B cell (primary cell): ENCODE measurements at places on chromosomes 3 and 15.
A peak's percentile ranks its signal among the peaks of the same experiment; 100 is the strongest.

DNA sequence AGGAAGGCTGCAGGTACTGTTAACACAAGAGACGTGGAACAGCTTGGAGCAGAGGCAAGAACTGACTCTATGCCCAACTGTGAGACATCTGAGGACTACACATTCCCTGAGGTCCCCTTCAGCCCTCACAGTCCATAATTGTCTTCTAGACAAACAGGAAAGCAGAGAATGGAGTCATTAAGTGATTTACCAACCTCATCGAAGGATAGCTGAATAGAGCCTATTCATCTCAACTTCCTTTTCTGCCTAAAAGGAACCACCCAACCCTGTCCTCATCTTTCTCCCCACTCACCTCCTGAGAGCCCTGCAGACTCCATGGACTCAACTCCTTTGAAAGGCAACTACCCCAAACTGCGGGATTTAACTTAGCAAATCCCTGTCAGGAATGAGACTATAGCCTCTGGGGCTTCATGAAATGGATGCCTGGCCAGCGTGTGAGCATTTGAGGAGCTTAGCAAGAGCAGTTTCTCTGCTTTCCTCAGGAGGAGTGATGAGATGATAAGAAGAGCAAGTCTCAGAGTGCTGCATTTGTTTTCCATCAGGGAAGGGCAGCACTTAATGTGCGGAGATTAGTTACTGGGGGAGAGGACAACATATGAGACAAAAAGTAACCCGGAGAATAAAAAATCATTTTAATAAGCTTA is 61.5 kb upstream of the FILIP1L start:
- no peak for DNase-seq

- DNase-seq, result no peak
These were observed 1.0 kb upstream of the RYR3 start for GRCh38 chr15:33309602-33310276.

- DNase-seq, result no peak
These were observed 59.6 kb downstream of the COL6A6 start for GRCh38 chr3:130576375-130577266.

GRCh38 chr3:58179235-58180098 is 31.3 kb downstream of the DNASE1L3 start:
- DNase-seq, result no peak

DNA sequence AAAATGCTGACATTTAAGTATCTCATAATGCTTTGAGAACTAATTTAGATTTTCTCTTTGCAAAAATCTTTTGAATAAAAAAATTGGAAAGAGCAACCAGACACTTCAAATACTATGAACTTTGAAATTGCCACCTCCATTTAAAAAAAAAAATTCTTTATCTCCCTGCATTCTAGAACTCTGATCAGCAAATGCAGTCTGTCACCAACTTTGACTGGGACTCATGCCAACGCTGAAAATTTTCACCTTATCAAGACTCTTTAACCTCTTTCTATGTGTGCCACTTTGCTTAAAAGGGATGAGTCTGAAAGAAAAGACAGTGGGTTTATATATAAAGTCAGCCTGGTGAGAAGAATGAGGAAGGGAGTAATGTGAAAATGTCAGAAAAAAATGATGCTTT is 191.2 kb upstream of the ARPP21 start:
- DNase-seq, result no peak

- no peak for DNase-seq
These were observed 603 bp downstream of the SCAPER start for GRCh38 chr15:76904461-76905012.

- DNase-seq, result no peak
These were observed 119.3 kb downstream of the KCNMB2 start for GRCh38 chr3:178655488-178655887.

GRCh38 chr15:68085052-68085451 is 30.9 kb downstream of the PIAS1 start:
- no peak for DNase-seq

DNA sequence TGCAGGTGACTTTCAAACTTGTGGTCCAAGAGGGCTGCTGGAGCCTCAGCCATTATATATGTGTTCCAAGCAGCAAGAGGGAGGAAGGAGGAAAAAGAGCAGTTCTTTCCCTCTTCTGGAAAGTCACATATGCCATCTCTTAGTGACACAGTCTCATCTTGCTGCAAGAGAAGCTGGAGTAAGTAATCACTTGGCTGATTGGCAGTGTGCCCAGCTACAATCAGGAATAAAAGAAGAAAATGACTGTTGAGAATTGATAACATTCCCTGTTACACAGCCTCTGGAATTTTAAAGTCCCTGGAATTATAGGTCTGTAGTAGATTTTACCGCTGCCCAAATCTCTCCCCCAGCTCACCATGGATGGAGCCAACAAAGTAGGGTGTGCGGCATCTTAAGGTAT is 31.4 kb upstream of the LYZL4 start:
- DNase-seq, result no peak

DNA sequence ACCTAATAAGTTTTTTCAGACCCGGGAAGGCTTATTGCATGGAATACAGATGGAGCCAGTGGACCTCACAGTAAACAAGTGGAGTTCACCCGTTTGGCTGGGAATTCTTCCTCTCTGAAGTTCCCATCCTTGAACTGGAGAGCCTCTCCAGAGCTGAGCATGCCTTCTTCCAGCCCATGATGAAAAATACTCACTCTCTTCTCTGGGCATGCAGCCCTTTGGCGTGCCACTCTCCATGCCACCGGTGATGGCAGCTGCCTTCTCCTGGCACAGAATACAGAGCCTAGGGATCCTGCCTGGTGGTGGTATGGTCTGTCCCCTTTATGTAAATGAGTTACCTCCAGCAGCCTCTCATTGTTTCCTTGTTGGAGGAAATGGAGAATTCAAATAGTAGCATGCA is 150.8 kb downstream of the LEKR1 start:
- no peak for DNase-seq

GRCh38 chr3:57582474-57583168 is 14.5 kb downstream of the ARF4 start:
- DNase-seq, result peak; percentile 46

DNA sequence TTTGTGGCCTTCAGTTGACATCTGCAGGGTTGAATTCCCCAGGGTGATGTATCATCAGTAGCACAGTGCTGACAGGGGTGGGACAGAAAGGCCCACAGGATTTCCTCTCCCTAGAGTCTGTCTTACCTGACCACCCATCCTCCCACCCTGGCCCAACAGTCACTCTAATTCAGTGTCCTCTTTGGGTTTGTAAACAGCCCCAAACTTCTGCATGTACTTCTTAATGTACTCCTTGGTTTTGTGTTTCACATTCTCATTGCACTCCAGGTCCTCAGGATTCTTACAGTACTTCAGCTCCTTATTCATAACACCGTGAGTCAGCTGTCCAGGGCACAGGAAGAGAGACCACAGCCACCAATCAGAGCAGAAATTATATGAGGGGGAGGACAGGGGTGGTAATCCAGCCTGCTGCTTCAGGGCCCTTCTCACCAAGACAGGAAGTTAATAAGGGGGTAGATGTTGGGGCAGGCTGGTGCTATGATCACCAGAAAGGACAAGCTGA is 37.5 kb downstream of the NBEAL2 start:
- peak; percentile 54 for DNase-seq

- DNase-seq, result no peak
These were observed 2.8 kb downstream of the CLSTN2 start for GRCh38 chr3:139937674-139938279.

DNA sequence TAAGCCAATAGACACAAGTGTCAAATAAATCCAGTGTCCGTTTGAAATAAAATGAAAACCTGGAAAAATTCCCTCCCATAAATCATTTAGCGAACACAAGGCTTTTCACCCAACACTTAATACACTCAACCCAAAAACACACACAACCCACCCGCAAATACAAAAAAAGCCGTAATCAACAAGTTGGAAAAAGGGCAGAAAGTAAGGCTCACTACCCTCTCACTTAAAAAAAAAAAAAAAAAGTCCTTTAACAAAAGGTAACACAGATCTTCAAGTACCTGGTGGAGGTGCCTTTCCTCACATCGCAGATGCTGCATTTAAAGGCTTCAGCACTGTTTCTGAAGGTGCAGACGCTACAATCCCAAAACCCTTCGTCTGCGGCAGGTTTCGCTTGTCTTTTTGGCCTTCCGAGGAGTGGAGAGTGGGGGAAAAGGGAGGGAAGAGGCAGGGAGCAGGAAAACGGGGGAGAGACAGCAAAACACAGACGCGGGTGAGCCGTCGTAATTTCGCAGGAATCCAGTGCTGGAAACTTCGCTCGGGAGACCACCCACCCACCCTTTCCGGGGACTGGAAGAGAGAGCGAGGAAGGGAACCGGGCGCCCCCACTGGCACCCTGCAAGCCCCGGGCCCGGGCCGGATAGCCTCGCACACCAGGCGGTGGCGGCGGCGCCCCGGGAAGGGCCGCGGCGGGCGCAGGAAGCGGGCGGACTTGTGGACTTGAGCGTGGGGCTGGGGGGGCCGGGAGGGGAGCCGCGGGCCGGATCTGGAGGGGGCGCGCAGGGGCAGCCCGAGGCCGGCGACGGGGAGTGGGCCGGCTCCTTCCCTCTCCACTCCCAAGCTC is 401.8 kb downstream of the SHQ1 start:
- DNase-seq, result no peak

DNA sequence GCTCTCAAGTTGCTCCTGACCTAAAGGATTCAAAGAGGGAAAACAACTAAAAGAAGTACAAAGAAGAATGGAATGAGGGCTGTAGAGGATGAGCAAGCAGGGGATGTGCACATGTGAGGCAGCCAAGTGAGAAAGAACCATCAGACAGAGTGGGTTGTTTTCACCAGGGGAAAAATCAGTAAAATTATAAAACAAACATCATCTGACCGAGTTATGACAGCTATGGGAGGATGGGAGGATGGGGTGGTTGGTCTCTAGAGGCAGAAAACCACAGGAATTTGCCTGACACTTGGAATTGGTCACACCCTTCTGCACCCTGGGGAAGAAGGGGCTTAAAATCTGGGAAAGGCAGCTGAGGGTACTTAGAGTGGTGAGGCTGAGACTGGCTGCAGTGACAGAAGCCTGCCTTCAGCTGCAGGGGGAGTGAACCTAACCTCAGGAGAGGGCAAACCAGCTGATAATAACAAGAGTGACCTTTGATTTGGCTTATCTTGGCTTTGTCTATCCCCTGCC is 10.1 kb downstream of the ARHGAP31 start:
- no peak for DNase-seq

GRCh38 chr15:62765916-62766315 is 276.6 kb upstream of the TPM1 start:
- DNase-seq, result no peak

- DNase-seq, result no peak
These were observed 1.3 kb downstream of the SMC4 start for GRCh38 chr3:160400702-160401150.

DNA sequence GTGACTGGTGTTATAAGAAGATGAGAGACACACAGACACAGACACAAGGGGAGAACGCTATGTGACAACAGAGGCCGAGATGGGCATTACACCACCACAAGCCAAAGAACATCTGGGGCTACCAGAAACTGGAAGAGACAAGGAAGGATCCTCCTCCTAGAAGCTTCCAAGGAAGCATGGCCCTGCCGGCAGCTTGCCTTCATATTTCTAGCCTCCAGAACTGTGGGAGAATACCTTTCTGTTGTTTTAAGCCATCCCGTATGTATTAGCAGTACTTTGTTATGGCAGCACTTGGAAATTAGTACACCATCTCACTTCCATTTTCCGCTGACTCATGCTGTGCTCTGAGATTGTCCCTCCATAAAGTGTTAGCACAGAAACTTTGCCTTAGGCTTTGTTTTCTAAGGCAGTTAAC is 38.7 kb upstream of the CA12 start:
- no peak for DNase-seq
